ENCODE measurements at places on chromosomes 3 and 15.

DNA sequence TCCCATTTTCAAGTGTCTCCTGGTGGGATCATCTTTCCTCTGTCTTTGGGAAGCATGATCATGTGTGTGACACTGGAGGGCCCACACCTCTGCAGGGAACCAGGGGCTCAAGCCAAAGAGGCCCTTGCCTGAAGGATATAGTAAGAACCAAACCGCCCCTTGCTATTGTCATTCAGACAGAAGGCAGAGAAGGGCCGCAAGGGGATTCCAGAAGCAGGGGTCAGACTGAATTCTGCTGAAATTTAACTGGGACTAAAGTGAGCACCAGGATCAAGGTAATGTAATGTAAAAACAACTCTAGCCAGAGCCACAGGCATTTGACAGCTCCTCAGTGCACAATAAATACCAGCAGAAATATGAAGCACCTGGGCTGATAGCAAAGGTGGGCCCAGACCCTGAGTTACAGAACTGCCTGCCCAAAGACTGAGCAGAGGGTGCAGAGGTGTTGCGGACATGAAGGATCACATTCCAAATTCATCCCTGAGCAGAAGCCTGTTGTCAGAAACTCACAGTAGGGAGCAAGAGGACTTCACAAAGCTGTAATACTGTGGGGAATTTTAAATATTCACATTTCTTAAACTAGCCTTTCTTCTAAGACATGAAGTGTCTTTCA, 46.0 kb upstream of the RASGRF1 start:
- DNase-seq, result no peak

DNA sequence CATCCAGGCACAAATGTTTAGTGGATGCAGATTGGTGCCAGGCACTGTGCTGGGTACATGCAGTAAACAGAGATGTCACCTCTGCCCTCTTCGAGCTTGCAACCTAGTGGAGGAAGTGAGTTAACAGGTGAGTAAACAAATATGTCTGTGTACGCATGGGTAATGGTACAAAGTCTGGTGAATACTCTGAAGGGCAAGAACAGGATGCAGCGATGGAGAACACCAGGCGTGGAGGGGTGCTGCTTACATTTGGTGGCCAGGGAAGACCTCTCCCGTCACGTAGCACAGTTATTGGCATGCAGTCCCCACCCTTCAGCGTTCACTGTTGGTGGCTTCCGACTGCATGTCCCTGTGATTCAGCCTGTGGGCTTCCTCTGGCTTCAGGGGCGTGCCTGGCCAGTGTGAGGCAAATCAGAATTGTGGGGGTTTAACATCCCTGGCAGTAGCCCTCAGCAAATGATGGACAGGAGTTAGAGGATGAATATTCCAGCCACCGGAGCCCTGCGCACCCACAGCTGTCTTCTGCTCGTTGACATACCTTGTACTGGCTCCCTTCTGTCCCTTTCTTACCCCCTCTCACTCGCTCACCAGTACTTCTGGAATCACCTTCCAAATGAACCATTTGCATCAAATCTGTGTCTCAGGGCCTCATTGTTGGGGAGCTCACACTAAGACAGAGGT, 9.1 kb upstream of the HDAC11 start:
- peak; percentile 60 for DNase-seq

DNA sequence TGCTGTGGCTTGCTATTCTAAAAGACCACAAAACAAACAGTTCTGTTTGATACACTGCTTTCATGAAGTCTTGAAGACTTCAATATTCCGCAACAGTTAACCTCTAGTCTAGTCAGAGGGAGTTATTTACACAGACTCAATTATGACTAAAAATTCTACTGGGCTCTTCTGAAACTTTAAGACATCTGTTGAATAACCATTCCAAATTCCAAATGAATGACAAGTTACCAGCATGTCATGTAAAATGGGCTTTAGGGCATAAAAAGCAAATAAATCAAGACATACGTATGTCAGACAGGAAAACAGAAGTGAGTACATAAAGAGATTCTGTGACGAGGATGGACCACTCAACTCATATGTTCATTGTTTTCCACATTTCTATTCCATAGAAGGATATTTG, 93.9 kb downstream of the PLOD2 start:
- peak; percentile 91 for DNase-seq

DNA sequence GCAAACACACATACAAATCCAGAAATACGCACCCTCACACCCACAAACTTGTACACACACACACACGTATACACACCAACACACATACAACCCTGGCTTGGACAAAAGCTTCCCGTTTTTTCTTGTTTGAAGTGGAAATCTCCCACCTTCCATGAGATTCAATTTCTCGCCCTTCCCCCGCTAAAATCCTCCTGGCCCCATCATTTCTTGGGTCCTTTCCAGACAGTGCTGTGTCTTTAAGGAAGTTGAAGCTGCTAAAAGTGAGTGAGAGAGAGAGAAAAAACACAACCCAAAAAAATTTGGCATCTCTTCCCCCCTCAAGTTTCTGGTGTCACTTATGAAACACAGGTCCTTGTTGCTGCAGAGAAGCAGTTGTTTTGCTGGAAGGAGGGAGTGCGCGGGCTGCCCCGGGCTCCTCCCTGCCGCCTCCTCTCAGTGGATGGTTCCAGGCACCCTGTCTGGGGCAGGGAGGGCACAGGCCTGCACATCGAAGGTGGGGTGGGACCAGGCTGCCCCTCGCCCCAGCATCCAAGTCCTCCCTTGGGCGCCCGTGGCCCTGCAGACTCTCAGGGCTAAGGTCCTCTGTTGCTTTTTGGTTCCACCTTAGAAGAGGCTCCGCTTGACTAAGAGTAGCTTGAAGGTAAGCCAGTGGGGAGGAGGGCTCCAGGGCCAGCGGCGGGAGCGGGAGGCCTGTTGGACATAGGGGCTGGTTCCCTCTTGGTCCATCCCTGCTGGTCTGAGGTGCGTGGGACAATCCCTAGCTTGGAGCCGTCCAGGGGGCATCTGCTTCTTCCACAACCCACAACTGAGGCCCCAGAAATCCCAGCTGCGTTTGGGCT, at the start of gene ISLR:
Gene ISLR, plus strand, starts transcription at position 331 of the 839 bp plus-strand sequence. CDS start 1,149 bp downstream, outside the sequence.
- no peak for DNase-seq

DNA sequence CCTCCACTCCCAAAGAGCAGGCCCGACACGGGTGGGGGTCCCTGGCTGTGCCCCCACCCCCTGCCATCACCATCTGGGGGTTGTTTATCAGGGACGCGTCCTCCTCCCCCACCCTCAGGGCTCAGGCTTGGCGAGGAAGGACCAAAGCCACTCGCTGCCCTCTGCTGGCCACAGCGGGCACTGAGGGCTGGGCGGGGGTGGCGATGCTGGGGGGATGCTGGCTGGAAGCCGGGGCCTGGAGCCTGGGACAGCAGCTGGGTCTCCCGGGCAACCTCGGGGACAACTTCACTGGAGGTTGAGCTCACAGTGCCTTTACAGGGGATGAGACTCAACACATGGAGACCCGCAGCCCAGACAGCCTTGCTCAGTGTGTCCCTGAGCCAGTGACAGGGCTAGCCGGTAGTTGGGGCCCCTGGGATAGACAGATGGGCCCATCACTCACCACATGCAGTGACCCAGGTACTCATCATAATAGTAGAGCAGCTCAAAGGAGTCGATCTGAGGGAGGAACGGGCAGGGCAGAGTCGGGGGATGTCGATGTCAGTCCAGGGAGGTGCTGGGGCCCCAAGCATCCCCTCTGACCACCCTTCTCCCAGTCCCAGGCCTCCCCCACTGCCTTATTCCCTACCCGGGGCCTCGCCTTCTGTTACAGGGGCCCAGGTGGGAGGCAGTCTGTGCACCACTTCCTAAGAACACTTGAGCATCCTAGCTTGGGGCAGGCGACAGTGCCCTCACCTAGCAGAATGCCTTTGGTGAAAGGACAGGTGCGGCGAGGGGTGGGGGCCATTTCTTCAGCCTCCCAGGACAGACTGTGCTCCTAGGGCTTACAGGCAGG, 5.9 kb upstream of the CALML4 start:
- DNase-seq, result peak; percentile 38

DNA sequence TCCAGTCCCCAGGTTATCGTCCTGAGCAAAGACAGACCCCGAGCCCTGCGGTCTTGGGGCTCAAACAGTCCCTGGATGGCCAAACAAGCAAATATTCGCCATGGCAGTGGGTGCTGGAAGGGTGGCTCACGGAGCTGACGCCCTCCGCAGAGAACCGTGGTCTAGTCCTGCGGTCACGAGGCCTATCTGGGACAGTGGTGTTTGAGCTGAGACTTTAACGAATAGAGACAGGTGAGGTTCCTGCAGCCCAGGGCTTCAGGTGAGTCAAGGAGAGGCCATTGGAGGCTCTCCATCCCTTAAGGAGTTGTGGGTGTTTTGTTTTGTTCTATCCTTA, 399 bp upstream of the SUCLG2 start:
- DNase-seq, result peak; percentile 6
